ENCODE measurements at places on chromosomes 16 and 17.

DNA sequence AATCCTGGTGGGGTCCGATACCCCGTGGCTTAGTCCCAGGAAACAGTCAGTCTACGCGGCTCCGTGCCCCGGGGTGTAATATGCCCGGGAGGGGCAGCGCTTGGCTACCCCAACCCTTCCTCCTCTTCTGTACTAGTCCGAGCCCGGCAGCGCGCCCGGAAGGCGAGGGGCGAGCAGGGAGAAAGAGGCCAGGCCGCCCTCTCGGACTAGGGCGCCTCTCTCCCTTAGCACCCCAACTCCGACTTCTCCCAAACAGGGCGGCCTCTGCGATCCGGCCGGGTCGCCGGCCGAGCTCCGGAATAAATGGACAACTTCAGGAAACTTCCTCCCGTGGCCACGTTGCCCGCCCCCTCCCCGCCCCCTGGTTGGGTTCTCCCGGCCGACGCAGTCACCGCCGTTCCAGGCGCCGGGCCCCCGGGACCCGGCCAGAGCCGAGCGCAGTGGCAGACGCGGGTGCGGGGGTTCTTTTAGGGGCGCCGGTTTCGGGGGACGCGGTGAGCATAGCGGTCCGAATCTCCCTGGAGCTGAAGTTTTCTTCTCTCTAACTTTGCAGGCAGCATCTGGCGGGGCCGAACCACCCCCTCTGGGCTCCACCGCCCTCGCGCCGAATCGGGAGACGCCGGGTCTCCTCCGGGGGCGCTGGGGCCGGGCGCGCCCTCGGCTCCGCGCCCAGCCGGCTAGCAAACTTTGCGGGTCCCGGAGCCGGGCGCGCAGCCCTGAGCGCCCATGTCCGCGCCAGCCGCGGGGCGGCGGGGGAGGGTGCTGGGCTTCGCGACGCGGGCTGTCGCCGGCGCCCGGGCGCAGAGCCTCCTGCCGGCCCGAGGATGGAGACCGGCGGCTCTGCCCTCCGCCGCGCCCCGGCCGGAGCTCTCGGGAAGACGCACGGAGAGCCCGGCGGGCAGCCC lies at the start of gene SDK2:
SDK2 (minus strand) TSS at position 301 of the 905 bp plus-strand sequence. CDS start 357 bp downstream, outside the sequence.
- H3K27me3 ChIP-seq, result peaks cover 27% of the 10 kb centered on the region
- no peak within 1 kb of the TSS for H3K27ac ChIP-seq
- H3K36me3 ChIP-seq, result no peaks in the 10 kb centered on the region
- peak within 1 kb of the TSS; percentile 30 for H3K4me3 ChIP-seq
- DNase-seq, result no peak

- H3K4me3 ChIP-seq, result no peak overlapping the region
- DNase-seq, result no peak
- no peaks in the 10 kb centered on the region for H3K4me1 ChIP-seq
- H3K27ac ChIP-seq, result no peak overlapping the region
These were observed 16.3 kb downstream of the MPP3 start for GRCh38 chr17:43816336-43817320.

DNA sequence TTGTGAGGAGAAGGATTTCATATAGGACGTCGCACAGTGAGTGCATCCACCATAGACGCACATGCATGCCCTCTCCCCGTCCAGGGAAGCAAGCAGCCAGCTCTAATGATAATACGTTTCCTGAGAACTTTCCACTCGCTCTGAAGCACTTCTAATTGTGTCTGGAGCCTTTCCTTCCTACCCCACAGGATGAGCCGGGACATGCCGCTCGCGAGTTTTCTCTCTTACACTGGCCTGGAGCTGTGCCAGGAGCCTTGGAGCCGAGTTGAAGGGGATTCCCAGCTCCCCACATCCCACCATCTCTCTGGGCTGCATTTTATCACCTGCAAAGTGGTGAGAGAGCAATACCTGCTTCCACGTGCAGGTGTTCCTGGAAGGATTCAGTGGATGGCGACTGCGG lies 368.1 kb downstream of the C16orf95 start:
- no peak for DNase-seq
- no peaks in the 10 kb centered on the region for H3K4me1 ChIP-seq
- H3K27ac ChIP-seq, result no peak overlapping the region
- H3K36me3 ChIP-seq, result no peaks in the 10 kb centered on the region
- peaks cover 33% of the 10 kb centered on the region for H3K27me3 ChIP-seq
- H3K4me3 ChIP-seq, result no peak overlapping the region

- H3K36me3 ChIP-seq, result peaks cover 2% of the 10 kb centered on the region
- no peaks in the 10 kb centered on the region for H3K27me3 ChIP-seq
- DNase-seq, result no peak
- no peak overlapping the region for H3K27ac ChIP-seq
- no peak overlapping the region for H3K4me3 ChIP-seq
These were observed 132.0 kb downstream of the NLK start for GRCh38 chr17:28174352-28175046.

- no peak overlapping the region for H3K4me3 ChIP-seq
- no peak overlapping the region for H3K27ac ChIP-seq
- H3K4me1 ChIP-seq, result peaks cover 12% of the 10 kb centered on the region
- no peaks in the 10 kb centered on the region for H3K27me3 ChIP-seq
- H3K36me3 ChIP-seq, result no peaks in the 10 kb centered on the region
- DNase-seq, result peak; percentile 51
These were observed 133.3 kb upstream of the CIBAR2 start for GRCh38 chr16:85245307-85246172.

GRCh38 chr17:33038740-33039139 lies 47.1 kb downstream of the SPACA3 start:
- H3K36me3 ChIP-seq, result no peaks in the 10 kb centered on the region
- no peaks in the 10 kb centered on the region for H3K4me1 ChIP-seq
- DNase-seq, result no peak
- no peaks in the 10 kb centered on the region for H3K27me3 ChIP-seq
- H3K4me3 ChIP-seq, result no peak overlapping the region

DNA sequence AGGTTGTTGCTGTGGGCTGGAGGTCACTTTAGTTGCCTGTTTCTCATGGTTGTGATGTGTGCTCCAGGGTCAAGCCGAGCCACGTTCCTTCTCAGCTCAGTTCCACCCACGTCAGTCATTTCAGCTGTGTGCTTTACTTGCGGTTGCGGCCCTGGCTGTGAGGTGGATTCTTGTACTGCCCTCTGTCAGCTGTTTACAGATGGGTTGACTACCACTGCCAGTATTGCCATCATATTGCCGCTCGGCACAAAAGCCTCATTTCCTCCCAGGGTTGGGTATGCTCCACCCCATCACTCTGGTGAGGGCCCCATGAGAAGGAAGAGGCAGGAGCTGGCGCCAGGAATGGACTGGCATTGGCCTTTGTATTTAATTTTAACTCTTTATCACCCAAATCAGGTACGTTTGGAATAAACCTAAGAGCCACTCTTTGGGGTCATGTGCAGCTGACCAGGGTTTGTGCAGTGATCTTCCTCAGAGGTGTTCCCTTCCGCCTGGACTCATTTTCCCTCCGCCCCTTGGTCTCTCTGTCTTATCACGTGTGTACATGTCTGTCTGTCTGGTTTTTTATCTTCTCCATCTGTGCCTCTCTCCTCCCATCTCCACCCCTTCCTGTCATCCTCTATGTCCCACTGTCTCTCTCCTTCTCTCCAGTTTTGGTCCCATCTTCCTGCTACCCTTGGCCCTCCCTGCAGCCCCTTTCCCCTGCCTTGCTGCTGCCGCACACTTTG lies 25.0 kb downstream of the METTL22 start:
- H3K36me3 ChIP-seq, result peaks cover 71% of the 10 kb centered on the region
- no peak for DNase-seq
- peaks cover 10% of the 10 kb centered on the region for H3K4me1 ChIP-seq

- no peak overlapping the region for H3K4me3 ChIP-seq
- H3K27ac ChIP-seq, result no peak overlapping the region
- H3K4me1 ChIP-seq, result no peaks in the 10 kb centered on the region
- H3K36me3 ChIP-seq, result no peaks in the 10 kb centered on the region
These were observed 33.9 kb downstream of the CHP2 start for GRCh38 chr16:23788685-23789084.

DNA sequence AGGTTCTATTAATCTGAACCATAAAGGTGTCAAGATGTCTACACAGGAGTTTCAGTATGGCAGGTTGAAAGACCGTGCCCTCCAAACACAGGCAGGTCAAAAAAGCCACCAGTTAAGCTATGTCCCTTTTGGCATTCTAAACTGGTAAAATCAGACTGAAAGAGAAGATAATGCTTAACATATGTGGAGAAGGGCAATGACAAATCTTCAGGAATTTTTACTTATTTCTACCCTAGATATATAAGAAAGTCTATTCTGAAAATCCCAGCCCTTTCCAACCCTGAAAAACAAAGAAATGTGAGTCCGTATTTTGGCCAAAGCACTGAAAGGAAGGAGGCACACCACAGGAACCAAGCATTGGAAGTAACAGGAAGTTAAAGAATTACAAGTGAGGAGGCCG lies 16.5 kb downstream of the AP1G1 start:
- no peak for DNase-seq
- peaks cover 22% of the 10 kb centered on the region for H3K4me1 ChIP-seq
- peaks cover 44% of the 10 kb centered on the region for H3K36me3 ChIP-seq
- H3K27ac ChIP-seq, result no peak overlapping the region
- no peaks in the 10 kb centered on the region for H3K27me3 ChIP-seq

DNA sequence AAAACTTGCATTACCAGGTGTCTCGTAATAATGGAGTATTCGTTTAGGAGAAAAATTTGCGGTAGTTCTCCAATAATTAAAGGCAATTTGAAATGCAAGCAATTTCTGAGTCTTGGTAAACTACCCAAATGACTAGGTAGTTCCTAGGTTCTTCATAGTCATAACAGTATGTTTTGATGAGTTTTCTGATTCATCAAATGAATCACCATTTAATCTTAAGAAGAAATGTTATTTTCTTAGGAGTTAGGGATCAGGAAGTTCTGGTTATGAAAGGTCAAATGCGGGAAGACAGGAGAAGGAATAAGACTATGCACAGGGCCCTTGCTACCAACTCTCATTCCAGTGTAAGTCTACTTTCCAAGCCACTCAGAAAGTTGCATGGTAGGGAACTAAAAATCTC lies 221.5 kb upstream of the SOX9 start:
- no peak for DNase-seq
- H3K36me3 ChIP-seq, result no peaks in the 10 kb centered on the region
- no peaks in the 10 kb centered on the region for H3K4me1 ChIP-seq
- H3K27ac ChIP-seq, result no peak overlapping the region
- H3K27me3 ChIP-seq, result peaks cover 21% of the 10 kb centered on the region
- H3K4me3 ChIP-seq, result no peak overlapping the region

GRCh38 chr17:75881678-75882454 lies 3.5 kb upstream of the TRIM47 start:
- H3K36me3 ChIP-seq, result no peaks in the 10 kb centered on the region
- DNase-seq, result no peak
- H3K4me3 ChIP-seq, result no peak overlapping the region
- H3K27ac ChIP-seq, result no peak overlapping the region

GRCh38 chr17:58371300-58371950 lies 19.4 kb upstream of the SUPT4H1 start:
- H3K27me3 ChIP-seq, result no peaks in the 10 kb centered on the region
- H3K36me3 ChIP-seq, result peaks cover 63% of the 10 kb centered on the region
- no peak overlapping the region for H3K4me3 ChIP-seq
- DNase-seq, result no peak

- H3K27ac ChIP-seq, result peak overlapping the region; percentile 96
- H3K4me1 ChIP-seq, result peaks cover 72% of the 10 kb centered on the region
- no peaks in the 10 kb centered on the region for H3K36me3 ChIP-seq
- H3K27me3 ChIP-seq, result no peaks in the 10 kb centered on the region
- no peak for DNase-seq
- H3K4me3 ChIP-seq, result peak overlapping the region; percentile 95
These were observed 1.3 kb downstream of the RBBP6 start for GRCh38 chr16:24540602-24541210.

DNA sequence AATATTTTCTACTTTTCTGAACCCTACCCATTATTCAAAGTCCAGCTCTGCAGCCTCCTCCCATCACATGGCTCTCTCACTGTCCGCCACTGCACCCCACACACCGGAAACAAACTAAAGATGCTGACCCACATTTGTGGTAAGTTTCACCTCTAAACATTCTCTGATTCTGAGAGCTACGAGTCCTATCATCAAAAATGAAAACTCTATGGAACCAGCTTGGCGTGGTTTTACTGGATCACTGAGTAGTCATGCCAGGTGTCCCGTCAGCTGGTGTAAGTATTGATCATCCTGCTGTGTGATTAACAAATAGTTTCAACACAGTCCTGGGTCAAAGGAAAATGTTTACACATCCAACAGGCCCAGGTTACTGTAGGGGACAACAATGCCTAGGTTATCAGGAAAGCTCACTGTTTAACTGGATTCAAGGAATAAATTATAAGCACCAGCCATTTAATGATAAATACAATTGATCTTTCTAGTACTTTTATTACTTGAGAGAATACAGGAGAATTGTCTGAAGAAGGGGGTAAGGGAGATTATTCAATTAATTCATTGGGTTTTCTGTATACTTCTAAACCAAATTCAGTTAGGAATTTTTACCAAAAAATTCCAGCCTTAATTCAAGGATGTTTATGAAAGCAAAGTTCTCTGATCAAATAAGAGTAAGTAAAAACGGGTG lies 33.9 kb downstream of the CYTH1 start:
- peak; percentile 90 for DNase-seq
- H3K4me1 ChIP-seq, result peaks cover 91% of the 10 kb centered on the region
- H3K27ac ChIP-seq, result peak overlapping the region; percentile 93
- no peaks in the 10 kb centered on the region for H3K36me3 ChIP-seq

DNA sequence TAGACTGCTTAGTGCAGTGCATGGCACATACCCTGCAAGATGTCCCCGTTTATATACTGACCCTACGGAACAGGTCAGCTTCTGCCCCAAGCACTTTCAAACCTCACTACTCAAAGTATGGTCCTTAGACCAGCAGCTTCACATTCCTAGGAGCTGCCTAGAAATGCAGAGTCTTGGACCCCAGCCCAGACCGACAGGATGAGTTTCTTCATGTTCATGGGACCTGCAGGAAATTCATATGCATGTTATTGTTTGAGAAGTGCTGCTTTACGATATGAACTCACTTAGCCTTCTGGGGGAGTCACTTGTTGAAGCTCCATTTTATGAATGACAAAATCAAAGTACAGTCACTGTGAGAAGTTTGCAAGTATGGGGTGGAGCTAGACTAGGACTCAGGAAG lies 82.6 kb downstream of the DYNLRB2 start:
- no peaks in the 10 kb centered on the region for H3K4me1 ChIP-seq
- no peak overlapping the region for H3K4me3 ChIP-seq
- H3K27ac ChIP-seq, result no peak overlapping the region
